ENCODE measurements at places on chromosomes 13 and 19. TPM values are rescaled to one million over a fixed set of nuclear protein-coding genes. Genes with fewer than 3 reads are reported as not detected.

The CUL4A gene
- total RNA-seq, result 98.9 TPM

The ICAM5 gene
- 0.71 TPM for total RNA-seq

The S1PR2 gene
- total RNA-seq, result 7.9 TPM

The SNRNP70 gene
- total RNA-seq, result 114 TPM

- no peak for ATAC-seq
Observed at GRCh38 chr13:23642110-23642509, 71.9 kb downstream of the TNFRSF19 start.

- no peak for ATAC-seq
Observed at GRCh38 chr13:49060678-49061387, 85.1 kb downstream of the FNDC3A start.

DNA sequence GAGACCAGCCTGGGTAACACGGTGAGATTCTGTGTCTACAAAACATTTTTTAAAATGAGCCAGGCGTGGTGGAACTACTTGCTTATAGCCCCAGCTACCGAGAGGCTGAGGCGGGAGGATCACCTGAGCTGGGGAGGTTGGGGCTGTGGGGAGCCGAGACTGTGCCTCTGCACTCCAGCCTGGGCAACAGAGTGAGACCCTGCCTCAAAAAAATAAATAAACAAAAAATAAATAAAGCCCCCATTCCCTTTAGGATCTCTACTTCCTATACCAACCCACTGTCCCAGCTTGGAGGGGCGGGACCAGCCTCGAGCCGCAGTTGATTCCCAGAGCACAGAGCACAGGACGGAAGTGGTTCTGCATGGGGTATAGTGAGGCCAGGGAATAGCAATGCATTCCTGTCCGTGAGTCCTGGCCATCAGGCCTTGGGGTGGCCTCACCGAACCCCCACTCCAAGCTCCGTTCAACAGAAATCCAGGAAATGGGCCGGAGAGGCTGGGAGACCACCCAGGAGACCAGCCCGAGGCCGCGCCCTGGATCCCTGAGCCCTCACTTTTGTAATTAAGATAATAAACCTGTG is 4.9 kb upstream of the PTBP1 start:
- ATAC-seq, result no peak

All from activated T-helper 17 cell treated with anti-CD3 and anti-CD28 coated beads, Interleukin-2, amount 50 U/mL, for 72 hours (primary cell).